Hematopoietic multipotent progenitor cell treated with erythropoietin and hydrocortisone succinate and interleukin-3 and kit ligand, for 6 days (in vitro differentiated cells): ENCODE measurements at places on chromosomes 13 and 19.

DNA sequence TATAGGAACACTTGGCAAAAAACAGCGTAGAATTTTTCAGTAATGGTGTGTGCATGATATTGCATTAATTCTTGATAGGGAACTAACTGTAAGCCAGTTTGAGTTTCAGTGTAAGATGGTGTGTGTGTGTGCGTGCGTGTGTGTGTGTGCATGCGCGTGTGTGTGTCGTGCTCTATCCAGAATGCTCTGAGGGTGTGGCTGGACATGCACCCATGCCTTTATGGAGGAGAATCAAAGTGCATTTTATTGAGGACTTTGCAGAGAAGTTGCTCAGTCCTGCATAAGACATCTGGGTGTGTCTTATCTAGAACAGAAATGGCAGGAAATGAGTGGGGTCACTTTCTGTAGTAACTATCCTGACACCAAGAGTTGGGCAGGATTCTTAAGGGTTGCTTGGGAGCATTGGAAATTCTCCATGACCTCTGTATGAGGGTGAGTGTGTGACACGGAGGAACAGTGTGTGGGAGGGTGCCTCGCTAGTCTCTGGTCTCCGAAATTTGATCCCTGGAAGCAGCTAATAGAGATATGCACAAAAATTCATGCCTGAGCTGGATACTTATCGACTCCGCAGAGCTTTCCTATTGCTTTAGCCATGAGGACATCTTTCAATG, 252.2 kb downstream of the TSHZ3 start:
- DNase-seq = no peak

DNA sequence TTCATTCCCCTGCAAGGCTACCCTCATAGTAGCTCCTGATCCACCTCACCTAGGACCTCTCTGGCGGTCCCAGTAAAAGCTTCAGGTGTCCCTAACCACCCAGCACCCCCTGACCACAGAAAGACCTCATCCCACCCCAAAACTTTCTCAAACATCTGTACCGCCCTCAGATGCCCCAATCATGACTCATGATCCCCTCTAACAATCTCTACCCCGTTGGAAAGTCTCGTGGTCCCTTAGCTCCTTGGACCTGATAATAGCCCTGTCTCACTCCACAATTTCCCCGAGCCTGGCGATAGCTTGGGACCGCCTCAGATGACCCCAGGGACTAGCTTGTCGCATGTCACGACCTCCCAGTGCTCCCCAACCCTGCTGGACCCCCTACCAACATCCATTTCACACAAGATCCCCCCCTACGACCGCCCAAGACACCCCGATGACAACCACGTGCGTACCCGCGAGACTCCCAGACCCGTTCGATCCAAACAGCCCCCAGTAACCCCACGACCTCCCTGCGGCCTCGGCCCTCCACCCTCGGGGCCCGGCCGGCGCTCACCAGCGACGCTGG, 450 bp downstream of the NDUFA11 start:
- peak; percentile 72 for DNase-seq

DNA sequence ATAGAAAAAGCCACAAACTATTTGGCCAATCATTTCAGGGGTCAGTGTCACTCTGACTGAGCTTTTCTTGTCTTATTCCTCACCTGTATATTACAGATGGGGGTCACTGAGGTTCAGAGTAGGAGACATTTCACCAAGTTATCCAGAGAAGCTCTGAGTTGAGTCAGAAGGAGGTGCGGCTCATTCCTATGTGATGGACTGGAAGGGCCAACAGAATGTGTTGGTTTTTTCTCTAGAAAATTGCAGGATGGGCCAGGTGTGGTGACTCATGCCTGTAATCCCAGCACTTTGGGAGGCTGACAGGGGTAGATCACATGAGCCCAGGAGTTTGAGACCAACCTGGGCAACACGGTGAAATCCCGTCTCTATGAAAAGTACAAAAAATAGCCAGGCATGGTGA, 24.5 kb upstream of the ZNF83 start:
- DNase-seq = no peak

GRCh38 chr19:23905771-23906170, 8.9 kb upstream of the ZNF726 start:
- no peak for DNase-seq

DNA sequence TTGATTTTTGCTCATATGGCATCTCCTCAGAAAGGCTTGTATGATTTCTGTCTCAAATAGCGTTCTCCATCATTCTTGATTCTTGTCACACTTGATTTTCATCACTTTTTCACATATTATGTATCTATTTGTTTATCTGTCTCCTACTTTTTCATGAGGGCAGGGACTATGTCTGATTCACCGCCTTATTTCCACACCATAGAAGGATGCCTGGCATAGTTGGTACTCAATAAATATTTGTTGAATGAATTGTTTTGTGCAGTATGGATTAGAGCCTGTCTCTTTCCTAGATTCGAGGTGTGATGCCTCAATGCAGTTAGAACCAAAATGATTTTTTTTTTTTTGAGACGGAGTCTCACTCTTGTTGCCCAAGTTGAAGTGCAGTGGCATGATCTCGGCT, 12.1 kb downstream of the SAE1 start:
- DNase-seq = no peak

- no peak for DNase-seq
Measured at GRCh38 chr13:27860743-27861142, 59.1 kb upstream of the PDX1 start.

GRCh38 chr13:23806874-23807526, 82.2 kb downstream of the MIPEP start:
- no peak for DNase-seq

DNA sequence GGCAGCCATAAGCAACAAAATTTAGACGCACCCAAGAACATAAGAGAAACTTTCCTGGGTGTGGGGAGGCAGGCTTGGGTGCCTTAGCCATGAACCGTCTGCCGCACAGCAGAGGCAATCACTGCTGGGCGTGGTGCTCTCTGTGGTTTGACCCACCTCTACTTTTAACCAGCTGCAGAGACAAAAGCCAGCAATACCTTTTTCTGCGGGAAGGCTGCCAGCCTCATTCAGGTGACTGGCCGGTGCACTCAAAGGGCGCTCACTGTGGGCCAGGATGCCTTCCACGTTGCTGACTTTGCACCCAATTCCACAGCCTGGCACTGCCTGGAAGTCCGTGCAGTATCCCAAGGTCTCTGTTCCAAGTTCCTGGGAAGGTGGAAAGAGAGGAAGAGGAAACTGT, 69.1 kb downstream of the ATP7B start:
- DNase-seq = no peak

GRCh38 chr13:41048640-41049039, 12.7 kb upstream of the WBP4 start:
- no peak for DNase-seq

GRCh38 chr13:110769097-110769496, 55.6 kb downstream of the ING1 start:
- DNase-seq = no peak

GRCh38 chr13:47215736-47216135, 318.9 kb upstream of the HTR2A start:
- no peak for DNase-seq

DNA sequence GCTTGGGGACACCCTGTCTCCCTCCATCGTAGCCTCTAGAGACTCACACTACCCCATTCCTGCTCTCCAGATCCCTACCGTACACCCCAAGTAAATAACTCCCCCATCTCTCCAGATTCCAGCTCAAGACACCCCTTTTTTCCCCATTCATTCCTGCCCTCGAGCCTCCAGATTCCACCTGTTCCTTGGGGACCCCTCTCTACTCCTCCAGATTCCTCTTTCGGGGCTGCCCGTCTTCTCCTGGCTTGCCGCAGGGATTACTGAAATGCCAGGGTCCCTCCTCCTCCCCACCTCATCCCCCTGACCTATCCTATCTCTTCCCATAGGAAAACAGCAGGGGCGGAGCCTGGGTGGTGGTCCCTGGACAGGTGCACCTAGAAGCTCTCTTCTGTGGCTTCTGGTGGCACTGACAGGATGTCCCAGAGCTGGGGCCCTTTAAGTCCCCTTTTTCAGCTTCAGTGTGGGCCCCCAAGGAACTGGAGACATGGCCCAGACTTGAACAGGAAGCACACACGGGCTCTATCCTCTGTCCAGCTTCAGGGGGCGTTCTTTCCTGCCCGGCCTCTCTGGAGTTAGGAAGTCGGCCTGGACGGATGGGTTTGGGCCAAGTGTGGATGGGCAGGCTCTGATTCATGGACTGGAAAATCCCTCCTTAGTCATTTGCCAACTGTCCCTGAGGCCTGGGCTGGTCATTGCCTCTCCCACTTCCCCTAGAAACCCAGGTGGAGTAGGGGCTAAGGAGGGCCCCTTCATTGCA, 1.2 kb downstream of the ZSWIM4 start:
- DNase-seq = no peak

DNA sequence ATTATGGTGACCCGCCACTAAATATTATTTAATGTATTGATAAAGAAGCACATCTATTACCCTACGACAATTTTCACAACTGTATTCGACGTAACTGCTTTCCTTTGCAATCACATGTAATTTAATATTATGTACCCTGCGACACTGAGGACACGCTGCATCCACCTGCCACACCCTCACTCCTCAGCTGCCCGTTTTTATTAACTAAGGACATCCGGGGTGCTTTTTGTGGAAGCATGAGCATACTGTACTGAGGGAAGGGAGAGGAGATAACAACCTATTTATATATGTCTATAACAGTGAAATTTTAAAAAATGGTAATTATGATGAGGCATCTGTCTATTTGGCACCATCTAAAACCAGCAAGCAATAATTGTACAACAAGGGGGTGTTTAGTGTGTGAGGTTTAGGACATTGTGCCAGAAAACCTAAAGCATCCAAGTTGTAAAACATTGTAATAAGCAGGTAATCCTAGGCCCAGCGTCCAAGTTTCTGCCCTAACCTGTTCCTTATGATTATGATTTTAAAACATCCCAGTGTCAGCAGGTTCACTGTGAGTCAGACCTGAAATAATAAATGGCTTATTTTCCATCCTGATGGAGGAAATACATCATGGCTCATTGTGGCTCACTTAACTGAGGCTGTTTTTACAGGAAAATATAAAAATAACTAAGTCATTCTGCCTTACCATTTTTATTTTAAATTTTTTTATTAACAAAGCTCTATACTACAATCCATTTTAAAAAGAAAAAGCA, 56.3 kb downstream of the FOXO1 start:
- no peak for DNase-seq

- DNase-seq = no peak
Measured at GRCh38 chr13:20824762-20825476, 51.2 kb upstream of the EEF1AKMT1 start.

DNA sequence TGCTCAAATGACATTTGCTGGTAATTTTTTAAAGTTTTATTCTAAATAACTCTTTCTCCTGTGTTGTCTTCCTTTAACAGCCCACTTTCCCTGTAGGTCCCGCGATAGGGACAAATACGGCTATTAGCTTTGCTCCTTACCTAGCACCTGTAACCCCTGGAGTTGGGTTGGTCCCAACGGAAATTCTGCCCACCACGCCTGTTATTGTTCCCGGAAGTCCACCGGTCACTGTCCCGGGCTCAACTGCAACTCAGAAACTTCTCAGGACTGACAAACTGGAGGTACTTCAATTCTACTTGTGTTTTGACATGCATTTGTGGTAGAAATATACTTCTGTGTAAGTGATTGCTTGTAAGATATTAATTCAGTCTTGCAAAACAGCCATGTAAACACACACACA, 91.0 kb upstream of the RAP2A start:
- no peak for DNase-seq

DNA sequence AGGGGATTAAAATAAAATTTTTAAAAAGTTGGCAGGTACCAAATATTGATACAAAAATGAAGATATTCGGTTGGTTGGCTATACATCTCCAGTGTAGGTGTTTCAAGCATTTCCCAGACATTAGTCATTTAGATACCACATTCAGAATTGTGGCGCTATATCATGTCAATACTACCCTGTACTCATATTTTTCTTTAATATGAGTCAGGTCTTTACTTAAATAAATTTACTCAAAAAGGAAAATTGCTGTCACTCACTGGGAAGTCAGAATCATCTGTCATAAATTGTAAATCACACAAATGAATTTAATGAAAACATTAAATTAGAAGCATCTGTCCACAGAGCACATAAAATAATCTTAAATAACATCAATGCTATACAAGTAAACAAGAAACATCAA, 134.2 kb downstream of the TSHZ3 start:
- DNase-seq = no peak

DNA sequence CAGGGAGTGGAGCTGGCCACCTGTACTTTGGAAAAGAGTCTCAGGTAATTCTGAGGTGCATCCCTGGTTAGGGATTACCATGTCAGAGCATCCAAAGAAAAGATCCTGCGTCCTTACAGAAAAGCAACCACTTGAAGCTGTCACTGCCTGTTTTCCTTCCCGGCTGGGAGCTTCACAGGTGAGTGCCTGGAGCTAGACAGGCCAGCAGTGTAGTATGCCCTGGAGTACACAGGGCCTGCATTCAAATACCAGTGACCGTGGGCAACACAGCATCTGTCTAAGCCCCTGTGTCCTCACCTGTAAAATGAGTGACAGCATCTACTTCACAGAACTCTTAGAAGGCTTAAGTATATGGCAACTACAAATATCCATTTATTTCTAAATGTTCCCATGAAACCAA, 29.0 kb downstream of the DZIP1 start:
- DNase-seq = no peak

DNA sequence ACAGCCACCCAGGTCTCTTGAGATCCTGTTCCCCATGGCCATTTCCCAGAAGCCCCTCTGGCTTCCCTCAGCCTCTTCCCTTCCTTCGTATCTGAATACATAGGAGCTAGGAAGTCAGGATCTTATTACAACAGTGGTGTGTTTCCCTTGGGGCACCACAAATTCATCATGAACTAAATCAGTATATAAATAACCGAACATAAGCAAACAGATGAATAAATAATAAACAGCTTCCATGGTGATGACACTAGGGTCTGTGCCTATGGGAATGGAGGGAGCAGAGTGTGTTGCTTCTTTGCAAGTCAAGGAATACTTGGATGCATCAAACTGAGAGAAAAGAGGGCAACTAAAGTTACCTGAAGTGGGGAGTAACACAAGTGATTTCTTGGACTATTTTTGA, 527.6 kb downstream of the LMO7 start:
- DNase-seq = no peak

DNA sequence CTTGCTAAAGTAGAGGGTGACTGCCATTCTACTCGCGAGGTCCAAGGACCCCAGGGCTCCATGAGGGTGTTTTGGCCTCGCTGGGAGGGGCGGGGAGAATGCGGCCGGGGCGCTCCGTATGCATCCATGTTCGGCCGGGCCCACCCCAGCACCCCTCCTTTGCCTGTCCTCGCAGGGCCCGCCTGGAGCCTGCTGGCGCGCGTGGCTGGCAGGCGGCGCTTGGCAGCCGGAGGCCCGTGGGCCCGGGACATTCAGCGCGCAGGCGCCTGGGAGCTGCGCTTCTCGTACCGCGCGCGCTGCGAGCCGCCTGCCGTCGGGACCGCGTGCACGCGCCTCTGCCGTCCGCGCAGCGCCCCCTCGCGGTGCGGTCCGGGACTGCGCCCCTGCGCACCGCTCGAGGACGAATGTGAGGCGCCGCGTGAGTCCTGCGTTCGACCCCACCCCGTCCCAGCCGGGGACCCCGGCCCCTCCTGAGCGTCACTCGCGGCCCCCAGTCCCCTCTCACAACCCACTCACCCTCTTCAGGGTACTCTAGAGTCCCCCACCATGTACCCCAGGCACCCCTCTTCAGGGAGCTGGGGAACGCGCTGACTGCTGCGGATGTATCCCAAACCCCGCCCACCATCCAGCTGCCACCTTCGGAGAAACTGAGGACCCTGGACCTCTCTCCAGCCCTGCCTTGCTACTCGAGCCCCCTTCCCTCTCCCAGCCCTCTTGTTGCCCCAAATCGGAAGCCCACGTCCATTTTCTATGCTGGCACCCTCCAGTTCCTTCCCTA, 4.1 kb downstream of the DLL3 start:
- DNase-seq = peak; percentile 89

GRCh38 chr13:36354842-36355623, 8.8 kb upstream of the SPART start:
- no peak for DNase-seq

GRCh38 chr19:10551698-10552301, 8.1 kb downstream of the ATG4D start:
- DNase-seq = peak; percentile 86
